ENCODE measurements at places on chromosomes 12 and 14.

DNA sequence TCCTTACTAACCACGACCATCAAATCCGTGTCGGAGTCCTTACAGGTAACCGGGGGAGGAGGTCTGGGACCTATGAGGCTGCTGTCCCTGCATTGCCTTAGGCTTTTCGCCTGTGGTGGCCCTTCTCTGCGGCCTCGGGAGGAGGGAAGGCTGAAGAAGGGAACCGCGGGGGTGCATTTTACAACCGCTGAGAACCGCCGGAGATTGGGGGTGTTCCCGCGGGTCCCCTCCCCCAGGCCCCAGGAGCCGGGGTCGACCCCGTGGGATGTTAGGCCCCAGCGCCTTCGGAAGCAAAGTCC is 549 bp downstream of the GPHN start:
- DNase-seq = no peak

GRCh38 chr14:51084507-51084906 is 10.4 kb downstream of the TRIM9 start:
- no peak for DNase-seq

DNA sequence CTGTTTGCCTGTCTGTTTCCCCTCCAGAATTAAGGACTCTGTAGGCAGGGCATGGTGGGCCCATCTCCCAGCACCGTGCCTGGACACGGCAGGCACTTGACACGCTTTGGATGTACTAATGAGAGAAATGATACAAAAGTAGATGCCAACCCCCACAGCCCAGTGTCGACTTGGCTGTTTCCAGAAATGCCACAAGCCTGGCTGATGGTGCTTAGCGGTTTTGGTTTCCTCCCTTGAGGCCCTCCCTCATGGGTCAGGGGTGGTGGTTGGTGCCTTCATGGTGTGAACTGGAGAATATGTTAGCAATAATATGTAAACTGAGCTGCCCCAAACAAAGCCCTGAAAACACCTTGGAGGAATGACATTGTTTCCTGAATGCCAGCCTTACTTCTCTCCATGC is 55.5 kb upstream of the ESRRB start:
- DNase-seq = no peak

- no peak for DNase-seq
Measured at GRCh38 chr12:70989232-70989631, 68.7 kb upstream of the PTPRR start.

DNA sequence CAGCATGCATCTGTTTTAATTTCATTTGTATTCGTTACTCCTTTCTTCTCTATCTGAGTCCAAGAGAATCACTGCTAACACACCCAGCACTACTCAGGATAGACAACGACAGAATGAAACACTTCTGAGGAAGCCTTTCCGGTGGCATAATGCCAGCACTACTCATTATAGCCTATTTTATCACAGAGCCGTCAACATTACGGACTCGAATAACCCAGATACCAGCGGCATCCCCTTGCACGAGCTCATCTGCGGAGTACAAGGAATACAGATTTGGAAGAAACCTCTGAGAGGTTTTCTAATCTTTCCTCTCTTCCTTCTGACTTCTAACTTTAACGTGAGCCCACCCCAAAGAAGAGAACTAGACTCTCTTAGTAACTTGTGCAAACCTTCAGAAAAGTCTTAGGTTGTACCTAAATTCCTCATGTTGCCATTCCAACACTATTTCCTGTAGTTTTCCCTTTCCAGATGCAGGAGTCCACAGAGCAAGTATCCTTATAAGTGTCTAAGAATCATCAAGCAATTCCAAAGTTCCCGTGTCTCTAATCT is 248.1 kb downstream of the APAF1 start:
- no peak for DNase-seq

DNA sequence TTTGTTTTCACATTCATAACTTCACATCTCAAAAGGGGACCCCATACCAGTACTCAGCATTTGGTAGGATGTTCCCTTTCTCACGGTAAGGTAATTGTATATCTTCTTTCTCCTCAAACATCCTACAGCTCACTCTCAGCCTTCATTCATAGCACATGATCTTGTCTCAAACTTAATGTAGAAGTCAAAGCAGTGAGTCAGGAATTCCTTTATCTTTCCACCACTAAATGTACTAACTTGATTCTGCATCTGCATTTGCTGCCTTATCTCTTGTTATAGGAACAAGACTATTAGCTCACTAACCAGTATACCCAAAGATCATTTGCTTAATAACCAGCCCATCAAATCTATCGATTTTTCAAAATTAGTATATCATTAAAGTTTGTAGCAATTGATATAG is 22.9 kb downstream of the CPSF2 start:
- DNase-seq = no peak

GRCh38 chr12:13197526-13198143 is 1.1 kb downstream of the EMP1 start:
- DNase-seq = no peak

GRCh38 chr12:122104844-122105243 is 26.3 kb downstream of the MLXIP start:
- no peak for DNase-seq

GRCh38 chr12:132077322-132078100 is 66.6 kb downstream of the DDX51 start:
- no peak for DNase-seq

DNA sequence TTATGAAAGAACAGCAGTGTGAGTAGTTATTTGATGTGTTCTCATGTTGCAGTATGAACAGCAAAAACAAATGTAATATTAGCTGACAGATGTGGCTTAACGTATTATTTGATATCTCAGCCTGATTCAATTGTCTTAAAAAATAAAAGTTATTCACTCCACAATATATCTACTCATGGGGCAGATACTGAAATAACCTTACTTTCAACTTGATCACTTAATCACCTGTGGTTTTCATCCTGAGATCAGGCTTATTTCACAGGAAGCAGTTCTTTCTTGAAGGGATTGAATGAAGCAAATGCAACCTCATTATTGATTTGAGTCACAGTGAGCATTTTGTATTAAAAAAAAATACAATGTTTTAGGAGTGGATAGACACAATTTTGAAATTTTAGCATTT is 90.3 kb downstream of the AKAP6 start:
- no peak for DNase-seq

DNA sequence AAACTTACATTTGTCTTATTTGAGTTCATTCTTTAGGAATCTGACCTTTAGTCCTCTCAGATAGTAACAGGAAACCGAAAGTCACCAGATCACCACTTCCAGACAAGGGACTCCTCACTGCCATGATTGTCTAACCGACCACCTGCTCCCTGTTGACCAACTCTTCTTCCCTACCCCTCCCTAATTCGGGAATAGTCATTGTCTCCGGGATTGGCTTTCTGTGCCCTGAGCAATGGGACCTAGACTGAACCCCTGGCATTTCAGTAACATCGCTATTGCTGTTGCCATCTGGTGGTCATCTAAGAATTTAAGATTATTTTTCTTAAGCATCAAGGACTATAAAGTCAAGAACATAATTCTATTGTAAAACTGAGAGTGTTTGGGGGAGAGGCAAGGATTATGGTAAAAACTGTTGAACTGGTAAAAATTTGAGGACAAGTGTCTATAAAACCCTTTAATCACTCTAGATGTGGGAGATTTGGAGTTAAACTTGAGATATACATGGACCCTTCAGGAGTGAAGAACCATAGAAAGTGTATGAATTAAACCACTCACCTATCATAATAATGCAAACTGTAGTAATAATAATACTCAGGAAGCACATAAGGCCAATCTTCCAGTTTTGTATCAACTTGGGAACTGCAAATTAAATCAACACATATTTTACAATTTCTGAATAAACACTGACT is 6.3 kb downstream of the CLEC2A start:
- no peak for DNase-seq

Measured in NCI-H524 treated with DMSO at 0.1 percent for 48 hours (cell line).